Esophagus mucosa (tissue), 1 donor: ENCODE measurements at places on chromosomes 4 and X.

- ATAC-seq: no peak
These were observed 39.7 kb downstream of the SHROOM2 start for GRCh38 chrX:9825966-9826365.

DNA sequence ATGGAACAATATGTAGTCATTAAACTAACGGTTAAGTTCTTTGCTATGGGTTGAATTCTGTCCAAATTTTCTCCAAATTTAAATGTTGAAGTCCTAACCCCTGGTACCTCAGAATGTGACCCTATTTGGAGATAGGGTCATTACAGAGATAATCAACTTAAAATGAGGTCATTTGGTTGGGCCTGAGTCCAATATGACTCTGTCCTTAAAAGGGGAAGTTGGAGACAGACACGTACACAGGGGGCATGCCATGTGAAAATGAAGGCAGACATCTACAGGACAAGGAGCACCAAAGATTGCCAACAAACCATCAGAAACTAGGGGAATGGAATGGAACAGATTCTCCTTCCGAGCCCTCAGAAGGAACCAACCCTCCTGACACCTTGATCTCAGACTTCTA lies 492.0 kb upstream of the FTHL17 start:
- no peak for ATAC-seq

GRCh38 chr4:3010577-3010976 lies 47.2 kb downstream of the GRK4 start:
- peak; percentile 87 for ATAC-seq

DNA sequence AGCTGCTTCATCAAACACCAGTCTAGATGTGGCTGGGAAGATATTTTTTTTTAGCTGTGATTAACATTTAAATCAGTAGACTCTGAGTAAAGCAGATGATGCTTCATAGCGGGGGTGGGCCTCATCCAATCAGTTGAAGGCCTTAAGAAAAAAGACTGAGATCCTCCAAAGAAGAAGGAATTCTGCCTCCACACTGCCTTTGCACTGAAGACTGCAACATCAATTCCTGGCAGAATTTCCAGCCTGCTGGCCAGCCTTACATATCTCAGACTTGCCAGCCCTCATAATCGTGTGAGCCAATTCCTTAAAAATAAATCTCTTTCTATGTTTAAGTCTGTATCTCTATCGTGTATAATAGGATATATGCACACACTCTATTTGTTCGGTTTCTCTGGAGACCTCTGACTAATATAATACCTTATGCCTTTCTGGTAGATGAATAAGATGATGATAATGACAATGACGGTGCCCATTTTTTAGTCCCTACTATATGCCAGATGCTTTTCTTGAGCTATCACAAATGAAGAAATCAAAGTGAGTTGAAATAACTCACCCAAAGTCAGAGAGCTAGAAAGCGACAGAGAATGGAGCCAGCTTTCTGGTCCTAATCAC lies 66.1 kb upstream of the SOD3 start:
- ATAC-seq: no peak

DNA sequence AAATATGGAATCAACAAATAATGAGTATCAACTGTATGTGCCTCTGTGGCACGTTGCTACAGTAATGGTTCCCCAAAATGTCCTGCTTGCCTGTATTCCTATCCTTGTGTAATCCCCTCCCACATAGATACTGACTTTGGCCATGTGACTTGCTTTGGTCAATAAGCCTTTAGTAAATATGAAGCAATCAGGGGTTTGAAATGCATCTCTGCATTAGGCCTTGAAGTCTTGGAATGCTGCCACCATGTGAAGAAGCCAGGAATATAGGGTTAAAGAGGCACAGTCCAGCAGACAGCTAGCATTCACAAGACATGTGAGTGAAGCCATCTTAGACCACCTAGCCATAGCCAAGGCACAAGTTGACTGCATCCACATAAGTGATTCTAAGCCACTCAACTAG lies 190.9 kb downstream of the GABRB1 start:
- no peak for ATAC-seq

DNA sequence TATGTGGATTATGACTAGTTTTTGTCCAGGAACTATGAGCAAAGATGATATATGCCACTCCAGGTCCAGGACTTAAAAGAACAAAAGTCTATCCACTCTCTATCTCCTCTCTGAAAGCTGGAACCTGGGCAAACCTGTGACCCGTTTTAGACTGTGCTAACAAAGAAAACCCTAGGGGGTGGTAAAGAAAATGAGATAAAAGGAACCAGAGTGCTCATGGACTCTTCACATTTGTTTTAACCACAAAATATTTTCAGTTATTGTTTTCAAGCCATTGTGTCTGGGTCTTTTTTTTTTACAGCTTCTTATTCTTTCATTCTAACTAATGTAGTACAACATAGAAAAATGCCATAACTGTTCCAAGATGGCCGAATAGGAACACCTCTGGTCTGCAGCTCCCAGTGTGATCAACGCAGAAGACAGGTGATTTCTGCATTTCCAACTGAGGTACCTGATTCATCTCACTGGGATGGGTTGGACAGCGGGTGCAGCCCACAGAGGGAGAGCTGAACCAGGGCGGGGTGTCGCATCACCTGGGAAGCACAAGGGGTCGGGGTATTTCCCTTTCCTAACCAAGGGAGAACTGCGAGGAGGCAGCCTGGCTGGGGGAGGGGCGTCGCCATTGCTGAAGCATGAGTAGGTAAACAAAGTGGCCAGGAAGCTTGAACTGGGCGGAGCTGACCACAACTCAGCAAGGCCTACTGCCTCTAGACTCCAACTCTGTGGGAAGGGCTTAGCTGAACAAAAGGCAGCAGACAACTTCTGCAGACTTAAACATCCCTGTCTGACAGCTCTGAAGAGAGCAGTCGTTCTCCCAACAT lies 45.1 kb downstream of the CHM start:
- no peak for ATAC-seq

GRCh38 chr4:99043346-99043745 lies 45.2 kb downstream of the ADH5 start:
- ATAC-seq: no peak

DNA sequence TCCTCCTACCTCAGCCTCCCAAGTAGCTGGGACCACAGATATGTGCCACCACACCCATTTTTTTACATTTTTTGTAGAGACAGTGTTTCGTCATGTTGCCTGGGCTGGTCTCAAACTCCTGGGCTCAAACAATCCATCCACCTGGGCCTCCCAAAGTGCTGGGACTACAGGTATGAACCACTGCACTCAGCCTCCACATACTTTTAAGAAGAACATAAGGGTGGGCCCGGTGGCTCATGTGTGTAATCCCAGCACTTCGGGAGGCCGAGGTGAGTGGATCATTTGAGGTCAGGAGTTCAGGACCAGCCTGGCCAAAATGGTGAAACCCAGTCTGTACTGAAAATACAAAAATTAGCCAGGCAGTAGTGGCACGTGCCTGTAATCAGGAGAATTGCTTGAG lies 51.5 kb upstream of the MXD4 start:
- ATAC-seq: no peak
